ENCODE measurements at places on chromosomes 6 and 20.

- no peak for DNase-seq
These were observed 22.2 kb upstream of the PHACTR3 start for GRCh38 chr20:59581993-59582679.

- DNase-seq, result no peak
These were observed 8.5 kb downstream of the CGAS start for GRCh38 chr6:73443555-73443954.

GRCh38 chr6:51868591-51869355 lies 218.6 kb downstream of the PKHD1 start:
- DNase-seq, result no peak

GRCh38 chr6:166277018-166277417 lies 31.2 kb downstream of the PRR18 start:
- no peak for DNase-seq

DNA sequence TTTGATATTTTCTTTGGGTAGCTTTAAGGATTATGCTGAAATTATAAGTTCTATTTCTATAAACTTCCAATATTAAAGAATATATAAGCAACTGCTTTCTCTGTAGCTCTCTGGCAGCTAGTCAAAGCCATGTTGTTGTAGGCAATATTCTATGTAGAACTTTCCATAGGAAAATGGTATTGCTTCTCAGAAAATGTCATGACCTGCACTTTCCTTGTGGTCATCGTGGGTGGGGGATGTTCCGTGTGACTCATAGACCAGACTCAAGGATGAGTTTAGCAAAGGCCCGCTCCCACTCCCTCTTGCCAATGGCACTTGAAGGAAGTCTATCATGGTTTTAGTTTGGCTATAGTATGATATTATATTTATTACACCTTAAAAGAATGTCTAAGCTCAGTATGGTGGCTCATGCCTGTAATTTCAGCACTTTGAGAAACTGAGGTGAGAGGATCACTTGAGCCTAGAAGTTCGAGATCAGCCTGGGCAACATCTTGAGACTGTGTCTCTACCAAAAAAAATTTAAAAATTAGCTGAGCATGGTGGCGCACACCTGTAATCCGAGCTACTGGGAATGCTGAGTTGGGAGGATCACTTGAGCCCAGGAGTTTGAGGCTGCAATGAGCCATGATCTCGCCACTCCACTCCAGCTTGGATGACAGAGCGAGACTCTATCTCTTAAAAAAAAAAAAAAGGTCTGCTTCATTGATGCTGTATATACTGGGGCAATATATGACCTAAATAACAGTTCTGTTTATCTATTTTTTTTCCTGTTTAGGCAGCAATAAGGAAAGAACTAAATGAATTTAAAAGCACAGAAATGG lies 36.6 kb upstream of the LTV1 start:
- DNase-seq, result no peak

DNA sequence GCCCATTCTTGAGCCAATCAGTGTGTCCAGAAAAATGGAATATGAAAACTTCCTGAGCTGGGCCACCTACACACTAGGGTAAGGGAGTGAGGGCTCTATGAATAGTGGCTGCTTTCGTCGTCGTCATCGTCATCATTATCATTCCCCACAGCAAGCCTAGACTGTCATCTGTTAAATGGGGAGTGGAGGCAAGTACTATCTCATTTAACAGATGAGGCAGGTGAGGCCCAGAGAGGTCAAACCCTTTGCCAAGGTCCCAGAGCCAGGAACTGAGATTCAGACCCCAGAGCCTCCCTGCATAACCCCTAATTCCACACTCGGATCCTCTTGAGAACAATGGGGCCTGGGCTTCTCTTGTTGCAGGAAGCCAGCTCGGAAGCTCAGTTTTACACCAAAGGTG lies 20.6 kb downstream of the BPIFB1 start:
- no peak for DNase-seq
